ENCODE measurements at places on chromosomes 4 and X. TPM values are rescaled to one million over a fixed set of nuclear protein-coding genes. Genes with fewer than 3 reads are reported as not detected.

DNA sequence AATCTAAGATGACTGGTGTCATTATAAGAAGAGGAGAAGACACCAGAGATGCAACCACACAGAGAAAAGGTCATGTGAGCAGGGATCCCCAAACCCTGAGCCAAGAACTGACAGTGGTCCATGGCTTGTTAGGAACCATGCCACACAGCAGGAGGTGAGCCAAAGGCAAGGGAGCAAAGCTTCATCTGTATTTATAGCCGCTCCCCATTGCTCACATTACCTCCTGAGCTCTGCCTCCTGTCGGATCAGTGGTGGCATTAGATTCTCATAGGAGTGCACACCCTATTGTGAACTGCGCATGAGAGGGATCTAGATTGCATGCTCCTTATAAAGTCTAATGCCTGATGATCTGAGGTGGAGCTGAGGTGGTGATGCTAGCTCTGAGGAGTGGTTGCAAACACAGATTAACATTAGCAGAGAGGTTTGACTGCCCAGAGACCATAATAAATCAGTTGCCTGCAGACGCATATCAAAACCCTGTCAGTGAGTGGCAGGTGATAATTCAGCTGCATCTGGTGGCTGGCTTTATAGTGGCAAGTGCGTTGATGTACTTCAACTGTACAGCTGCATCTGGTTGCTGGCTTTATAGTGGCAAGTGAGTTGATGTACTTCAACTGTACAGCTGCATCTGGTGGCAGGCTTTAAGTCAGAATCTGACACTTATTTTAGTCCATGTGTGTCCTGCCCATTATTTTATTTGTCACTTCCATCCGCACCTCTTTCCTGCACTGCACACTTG is 19.8 kb upstream of the CXCL2 start:
- no peaks in the 10 kb centered on the region for H3K27me3 ChIP-seq
- no peaks in the 10 kb centered on the region for H3K4me1 ChIP-seq
- no peak for DNase-seq

- H3K4me3 ChIP-seq, result no peak overlapping the region
- peaks cover 2% of the 10 kb centered on the region for H3K36me3 ChIP-seq
- H3K27ac ChIP-seq, result no peak overlapping the region
Measured at GRCh38 chr4:42985976-42986375, 93.5 kb downstream of the GRXCR1 start.

- no peaks in the 10 kb centered on the region for H3K36me3 ChIP-seq
- peaks cover 2% of the 10 kb centered on the region for H3K27me3 ChIP-seq
- no peak for DNase-seq
- no peak overlapping the region for H3K27ac ChIP-seq
- H3K4me3 ChIP-seq, result no peak overlapping the region
- peaks cover 7% of the 10 kb centered on the region for H3K4me1 ChIP-seq
Measured at GRCh38 chrX:69130439-69130838, 34.8 kb downstream of the PJA1 start.

- H3K27me3 ChIP-seq, result no peaks in the 10 kb centered on the region
- H3K27ac ChIP-seq, result no peak overlapping the region
- no peak for DNase-seq
Measured at GRCh38 chrX:79065696-79066095, 78.8 kb upstream of the GPR174 start.

DNA sequence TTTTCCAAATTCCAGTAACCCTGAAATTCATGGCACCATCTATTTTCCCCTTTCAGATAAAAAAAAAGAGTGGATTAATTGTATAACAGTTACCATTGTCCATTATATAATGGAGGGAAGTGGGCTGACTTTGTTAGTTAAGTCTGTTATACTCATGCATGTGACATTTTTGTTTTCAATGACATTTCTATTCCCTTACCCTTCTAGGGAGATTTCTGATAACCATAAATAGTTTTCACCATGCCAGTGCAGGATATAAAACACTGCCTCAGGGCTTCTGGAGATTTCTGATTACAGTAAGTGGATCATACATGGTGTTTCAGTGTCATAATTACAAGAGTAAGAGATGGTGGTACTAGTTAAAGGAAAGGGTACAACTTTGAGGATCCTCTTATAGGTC is 45.5 kb downstream of the SUPT20HL1 start:
- no peak for DNase-seq
- no peaks in the 10 kb centered on the region for H3K27me3 ChIP-seq

GRCh38 chrX:96183391-96183790 is 501.3 kb upstream of the DIAPH2 start:
- H3K4me1 ChIP-seq, result peaks cover 2% of the 10 kb centered on the region
- no peak overlapping the region for H3K27ac ChIP-seq
- no peak for DNase-seq
- no peak overlapping the region for H3K4me3 ChIP-seq
- H3K36me3 ChIP-seq, result no peaks in the 10 kb centered on the region

- peaks cover 2% of the 10 kb centered on the region for H3K27me3 ChIP-seq
- H3K36me3 ChIP-seq, result no peaks in the 10 kb centered on the region
- no peak for DNase-seq
- H3K4me3 ChIP-seq, result no peak overlapping the region
Measured at GRCh38 chr4:155434904-155435303, 58.1 kb upstream of the MAP9 start.

The THAP9 gene
- 14.8 TPM for total RNA-seq
